ENCODE measurements at places on chromosomes 5 and 9. TPM values are rescaled to one million over a fixed set of nuclear protein-coding genes. Genes with fewer than 3 reads are reported as not detected.

ACOT12 gene
- total RNA-seq: not detected

FAM78A gene
- 3.8 TPM for total RNA-seq

PCDHGA10 gene
- total RNA-seq: 15.6 TPM

TLX3 gene
- not detected for total RNA-seq

INSL4 gene
- total RNA-seq: not detected

NR5A1 gene
- total RNA-seq: not detected

C5orf63 gene
- 9.1 TPM for total RNA-seq

ABLIM3 gene
- 13.1 TPM for total RNA-seq

LCP2 gene
- 8.6 TPM for total RNA-seq

LCN9 gene
- not detected for total RNA-seq
